ENCODE measurements at places on chromosomes 13 and 19.

- DNase-seq: no peak
Observed at GRCh38 chr13:25739376-25739775, 312.4 kb downstream of the SHISA2 start.

GRCh38 chr13:99046851-99047250, 69.0 kb upstream of the DOCK9 start:
- DNase-seq: no peak

- no peak for DNase-seq
Observed at GRCh38 chr13:27835799-27836198, 43.5 kb downstream of the GSX1 start.

- no peak for DNase-seq
Observed at GRCh38 chr19:49560358-49560900, 19.9 kb downstream of the NOSIP start.

DNA sequence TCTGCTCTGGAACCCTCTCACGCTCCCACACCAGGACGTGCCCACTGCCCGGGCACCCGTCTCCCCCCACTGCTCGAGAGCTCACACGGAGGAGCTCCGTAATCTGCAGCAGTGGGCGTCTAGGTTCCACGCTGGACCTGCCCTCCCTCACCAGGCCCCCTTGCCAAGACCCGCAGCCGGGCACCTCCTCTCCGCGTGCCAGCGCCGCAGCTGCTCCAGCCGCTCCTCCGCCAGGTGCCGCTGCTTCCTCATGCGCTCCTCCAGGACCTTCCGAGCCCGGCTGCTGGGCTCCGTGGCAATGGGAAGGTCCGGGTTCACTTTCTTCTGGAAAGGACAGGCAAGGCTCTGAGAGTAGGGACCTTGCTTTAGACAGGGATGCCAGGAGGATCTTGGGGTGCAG, 35.0 kb upstream of the MATK start:
- no peak for DNase-seq

DNA sequence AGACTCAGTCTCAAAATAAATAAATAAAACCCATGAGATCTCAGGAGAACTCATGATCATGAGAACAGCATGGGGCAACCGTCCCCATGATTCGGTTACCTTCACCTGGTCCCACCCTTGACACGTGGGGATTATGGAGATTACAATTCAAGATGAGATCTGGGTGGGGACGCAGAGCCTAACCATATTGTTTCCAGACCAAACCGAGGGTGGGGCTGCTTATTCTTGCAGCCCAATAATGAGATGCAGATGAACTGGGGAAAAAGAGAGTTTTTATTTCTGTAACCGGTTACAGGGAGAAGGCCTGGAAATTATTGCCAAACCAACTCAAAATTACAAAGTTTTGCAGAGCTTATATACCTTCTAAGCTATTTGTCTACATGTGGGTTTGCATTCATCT, 12.8 kb downstream of the TRAPPC2B start:
- DNase-seq: no peak

GRCh38 chr13:95181586-95181985, 119.7 kb downstream of the ABCC4 start:
- no peak for DNase-seq

DNA sequence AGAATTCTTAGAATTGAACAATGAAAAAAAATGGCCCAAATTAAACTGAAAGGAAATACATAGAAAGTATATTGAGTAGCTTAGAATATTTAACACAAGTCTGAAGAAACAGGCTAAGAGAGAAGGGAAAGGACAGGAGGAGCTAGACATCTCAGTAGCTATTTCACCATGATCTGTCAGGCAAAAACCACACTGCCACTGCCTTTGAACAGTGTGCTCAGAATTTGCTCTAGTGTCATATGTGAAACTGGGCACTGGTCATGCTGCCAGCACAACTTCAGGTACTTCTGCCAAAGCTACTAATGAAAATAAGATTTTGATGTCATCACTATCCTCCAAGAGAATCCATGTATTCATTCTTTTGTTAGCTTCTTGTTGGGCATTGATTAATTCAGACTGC, 1280.8 kb upstream of the PCDH20 start:
- DNase-seq: no peak

DNA sequence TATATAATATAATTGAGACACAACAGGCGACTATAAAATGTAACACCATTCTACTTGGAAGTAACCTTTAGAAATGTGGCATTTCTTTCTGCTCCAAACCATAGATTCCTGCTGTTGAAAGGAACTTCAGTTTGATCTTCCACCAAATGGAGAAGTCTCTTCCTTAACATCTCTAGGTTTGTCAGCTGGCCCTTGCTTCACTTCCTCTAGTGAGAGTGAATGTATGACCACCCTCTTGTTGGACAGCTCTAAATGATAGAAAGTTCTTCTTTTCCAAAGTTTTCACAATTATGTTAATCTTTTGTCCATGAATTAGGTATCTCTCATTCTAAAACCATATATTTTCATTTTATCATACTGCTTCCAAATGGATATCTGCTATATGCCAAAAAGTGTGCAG, 13.8 kb upstream of the COG6 start:
- DNase-seq: no peak

- no peak for DNase-seq
Observed at GRCh38 chr13:31328549-31329235, 128.9 kb downstream of the B3GLCT start.

GRCh38 chr19:8329996-8330395, 8.7 kb downstream of the RPS28 start:
- no peak for DNase-seq

GRCh38 chr13:36421447-36421846, 10.8 kb upstream of the CCNA1 start:
- no peak for DNase-seq

DNA sequence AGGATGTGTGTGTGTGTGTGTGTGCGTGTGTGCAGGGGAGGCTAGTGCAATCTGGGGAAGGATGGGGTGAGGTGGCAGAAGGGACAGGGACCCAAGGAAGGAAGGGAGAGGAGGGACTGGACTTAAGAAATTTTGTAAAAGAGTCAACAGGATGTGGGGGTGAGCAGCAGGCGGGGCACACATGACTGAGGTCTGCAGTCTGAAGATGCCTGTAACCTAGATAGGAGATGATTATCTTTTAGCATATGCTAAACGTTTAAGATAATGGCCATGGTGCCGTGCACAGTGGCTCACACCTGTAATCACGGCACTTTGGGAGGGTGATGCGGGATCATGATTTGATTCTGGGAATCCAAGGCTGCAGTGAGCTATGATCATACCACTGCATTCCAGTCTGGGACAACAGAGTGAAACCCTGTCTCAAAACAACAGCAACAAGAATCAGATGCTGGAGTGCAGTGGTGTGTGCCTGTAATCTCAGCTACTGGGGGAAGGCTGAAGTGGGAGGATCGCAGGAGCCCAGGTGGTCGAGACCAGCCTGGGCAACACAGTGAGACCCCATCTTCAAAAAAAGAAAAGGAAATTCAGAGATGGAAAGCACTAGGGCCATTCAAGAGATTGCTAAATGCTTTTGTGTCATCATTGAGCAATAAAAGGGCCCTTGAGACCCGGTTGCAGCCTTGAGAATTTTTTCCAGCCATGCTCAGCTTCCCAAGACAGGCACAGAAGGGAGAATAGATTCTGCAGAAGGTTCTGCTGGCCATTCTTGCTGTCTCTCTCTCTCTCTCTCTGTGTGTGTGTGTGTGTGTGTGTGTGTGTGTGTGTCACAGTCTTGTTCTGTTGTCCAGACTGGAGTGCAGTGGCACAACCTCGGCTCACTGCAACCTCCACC, 3.8 kb upstream of the ZNF414 start:
- peak; percentile 72 for DNase-seq

DNA sequence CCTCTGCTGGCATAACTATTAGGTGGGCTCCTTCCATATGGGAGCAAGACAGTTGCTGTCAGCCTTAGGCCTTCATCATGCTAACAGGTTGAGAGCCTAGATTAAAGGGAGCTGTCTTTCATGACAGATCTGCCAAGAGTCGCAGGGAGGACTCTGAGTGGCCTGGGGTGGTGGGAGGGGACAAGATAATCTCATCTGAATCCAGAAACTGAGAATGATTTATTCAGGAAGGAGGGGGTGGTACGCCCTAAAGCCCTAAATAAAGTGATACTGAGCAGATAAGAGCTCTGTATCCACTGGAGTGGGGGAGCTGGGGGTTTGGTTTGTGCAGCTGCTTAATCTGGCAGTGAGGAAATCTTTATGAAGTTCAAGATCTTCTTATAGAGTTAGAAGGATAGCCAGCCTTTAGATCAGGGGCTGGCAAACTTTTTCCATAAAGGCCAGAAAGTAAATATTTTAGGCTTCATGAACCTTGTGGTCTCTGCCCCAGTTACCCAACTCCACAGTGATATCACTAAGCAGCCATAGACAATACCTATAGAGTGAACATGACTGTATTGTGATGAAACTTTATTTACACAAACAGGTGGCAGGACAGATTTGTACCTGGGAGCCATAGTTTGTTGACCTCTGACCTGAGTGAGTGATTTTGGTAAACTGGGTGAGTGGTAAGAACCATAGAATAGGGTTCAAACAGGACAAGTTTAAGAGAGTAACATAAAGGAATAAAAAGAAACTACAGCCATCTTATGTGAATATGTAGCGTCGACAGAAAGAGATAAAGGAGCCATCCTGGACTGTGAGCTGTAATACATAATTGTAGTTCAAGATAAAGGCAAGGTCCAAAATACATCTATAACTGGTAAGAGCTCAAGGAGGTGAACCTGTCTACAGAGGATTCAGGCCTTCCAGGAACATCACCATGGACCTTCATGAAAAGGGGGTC, 9.8 kb upstream of the STK24 start:
- no peak for DNase-seq

GRCh38 chr19:30719999-30720345, 347.8 kb downstream of the ZNF536 start:
- no peak for DNase-seq

DNA sequence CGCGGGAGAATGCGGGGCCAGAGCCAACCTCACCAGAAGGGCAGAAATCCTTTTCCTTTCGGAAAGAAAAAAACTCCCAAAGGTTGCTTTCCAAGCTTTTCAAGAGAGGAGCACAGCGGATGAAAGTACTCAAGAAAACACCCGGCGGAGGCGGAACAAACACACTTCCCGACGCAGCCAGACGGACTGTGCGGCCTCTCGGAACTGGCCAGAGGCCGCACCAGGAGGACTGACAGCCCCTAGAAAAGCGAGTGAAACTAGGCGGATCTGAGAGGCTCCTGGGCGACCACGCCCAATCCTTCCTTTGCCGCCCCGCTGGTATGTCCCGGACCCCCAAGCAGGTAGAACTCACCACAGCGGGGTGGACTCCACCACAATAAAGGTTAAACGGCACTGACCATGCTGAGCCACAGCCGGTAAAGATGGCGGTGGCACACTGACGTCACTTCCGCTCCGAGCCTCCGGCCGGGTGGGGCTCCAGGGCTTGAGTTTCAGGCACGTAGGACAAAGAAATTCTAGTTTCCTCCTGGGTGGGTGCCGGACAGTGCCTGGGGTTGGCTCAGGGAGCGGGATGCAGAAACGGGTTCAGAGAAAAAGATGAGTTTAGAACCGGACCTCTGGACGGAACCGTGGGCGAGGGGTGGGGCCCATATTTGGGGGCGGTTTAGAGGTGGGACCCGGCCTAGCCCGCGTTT, at the start of gene ZNF562:
Gene ZNF562 (minus strand): TSS at position 438 of the 695 bp plus-strand sequence. CDS start 14,356 bp downstream, outside the sequence.
- peak; percentile 86 for DNase-seq

DNA sequence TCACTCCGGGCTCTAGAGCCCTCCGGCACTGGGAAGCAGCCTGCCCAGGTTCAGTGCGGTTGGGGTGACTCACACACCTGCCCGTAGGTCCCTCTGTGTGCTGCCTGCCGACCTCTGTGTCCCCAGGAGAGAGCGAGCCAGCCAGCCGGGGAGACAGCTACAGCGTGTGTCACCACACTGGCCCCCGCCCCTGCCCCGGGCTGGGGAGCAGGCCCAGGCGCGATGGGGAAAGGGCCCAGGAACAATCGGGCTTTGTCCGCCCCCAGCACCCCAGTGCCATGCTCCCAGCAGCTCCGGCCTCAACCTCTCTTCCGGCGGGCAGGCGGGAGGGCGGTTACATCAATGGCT, at the start of gene KLK6:
Gene KLK6 (minus strand): TSS at position 179 of the 348 bp plus-strand sequence. CDS start 1,487 bp downstream, outside the sequence.
- DNase-seq: no peak

DNA sequence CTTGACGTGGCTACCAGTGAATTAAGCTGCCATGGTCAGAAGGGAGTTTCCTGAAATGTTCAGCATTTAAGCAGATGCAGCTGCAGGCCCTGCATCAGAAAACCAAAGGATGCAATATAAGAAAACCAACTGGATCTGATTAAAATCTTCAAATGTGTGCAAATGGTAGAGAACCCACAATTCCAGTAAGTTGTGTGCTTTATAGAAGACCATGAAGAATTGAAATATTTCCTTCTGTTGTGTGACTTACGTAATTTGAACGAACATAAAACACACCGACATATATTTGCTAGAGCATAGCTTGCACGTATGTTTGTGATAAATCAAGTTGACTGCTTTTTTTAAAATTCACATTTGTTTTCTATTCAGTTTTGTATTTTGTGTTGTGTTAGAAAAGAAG, 191.4 kb downstream of the COL4A1 start:
- DNase-seq: no peak

DNA sequence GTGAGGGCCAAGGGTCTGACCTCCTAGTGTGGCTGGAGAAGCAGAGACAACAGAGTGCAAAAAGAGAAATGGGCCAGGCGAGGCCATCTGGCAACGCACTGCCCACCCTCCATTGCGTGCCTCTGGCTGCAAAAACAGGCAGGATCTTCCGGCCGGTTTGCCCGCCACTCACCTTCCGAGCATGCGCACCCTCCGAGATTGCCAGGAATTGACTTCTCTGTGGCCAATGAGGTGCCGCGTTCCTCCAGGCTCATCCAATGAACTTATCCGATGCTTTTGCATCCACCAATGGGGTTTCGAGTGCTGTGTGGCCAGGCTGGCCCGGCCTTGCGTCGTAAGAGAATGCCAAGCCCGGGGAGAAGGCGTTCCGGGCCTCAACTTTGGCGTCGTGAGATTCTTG, at the start of gene TEX101:
Gene TEX101 (plus strand): TSS at position 337 of the 400 bp plus-strand sequence. CDS start 1,030 bp downstream, outside the sequence.
- no peak for DNase-seq

DNA sequence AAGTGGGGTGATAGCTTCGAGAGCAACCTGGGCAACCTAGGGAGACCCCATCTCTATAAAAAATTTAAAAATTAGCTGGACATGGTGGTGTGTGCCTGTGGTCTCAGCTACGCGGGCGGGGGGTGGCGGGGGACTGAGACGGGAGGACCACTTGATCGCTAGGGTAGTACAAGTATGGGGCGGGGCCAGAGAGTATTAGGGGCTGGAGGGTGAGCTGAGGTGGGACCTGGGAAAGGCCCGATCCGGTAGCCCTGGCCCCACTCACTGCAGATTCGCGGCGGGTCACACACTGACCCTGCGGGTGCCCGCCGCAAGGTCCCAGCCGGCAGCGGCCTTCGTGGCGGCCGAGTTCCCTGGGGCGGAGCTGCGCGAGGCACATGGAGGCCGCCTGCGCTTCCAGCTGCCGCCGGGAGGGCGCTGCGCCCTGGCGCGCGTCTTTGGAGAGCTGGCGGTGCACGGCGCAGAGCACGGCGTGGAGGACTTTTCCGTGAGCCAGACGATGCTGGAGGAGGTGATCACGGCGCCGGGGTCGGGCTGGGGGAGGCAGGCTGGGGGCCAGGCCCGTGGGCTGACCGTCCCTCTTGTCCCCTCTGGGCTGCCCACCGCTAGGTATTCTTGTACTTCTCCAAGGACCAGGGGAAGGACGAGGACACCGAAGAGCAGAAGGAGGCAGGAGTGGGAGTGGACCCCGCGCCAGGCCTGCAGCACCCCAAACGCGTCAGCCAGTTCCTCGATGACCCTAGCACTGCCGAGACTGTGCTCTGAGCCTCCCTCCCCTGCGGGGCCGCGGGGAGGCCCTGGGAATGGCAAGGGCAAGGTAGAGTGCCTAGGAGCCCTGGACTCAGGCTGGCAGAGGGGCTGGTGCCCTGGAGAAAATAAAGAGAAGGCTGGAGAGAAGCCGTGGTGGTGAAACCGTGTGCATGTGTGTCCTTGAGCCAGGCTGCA, 2.0 kb upstream of the ARHGAP45 start:
- DNase-seq: peak; percentile 76
